ENCODE measurements at places on chromosomes 13 and 19.

DNA sequence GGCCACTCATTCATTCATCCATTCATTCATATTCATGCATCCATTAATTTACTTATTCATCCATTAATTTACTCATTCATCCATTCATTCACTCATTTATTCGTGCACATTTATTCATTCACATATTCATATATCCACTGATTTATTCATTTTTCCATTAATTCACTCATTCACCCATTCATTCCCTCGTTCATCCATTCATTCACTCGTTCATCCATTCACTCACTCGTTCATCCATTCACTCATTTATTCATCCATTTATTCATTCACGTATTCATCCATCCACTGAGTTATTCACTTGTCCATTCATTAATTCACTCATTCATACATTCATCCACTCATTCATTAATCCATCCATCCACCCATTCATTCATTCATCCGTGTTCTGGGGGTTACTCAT lies 35.8 kb upstream of the OLFM2 start:
- no peak for DNase-seq

DNA sequence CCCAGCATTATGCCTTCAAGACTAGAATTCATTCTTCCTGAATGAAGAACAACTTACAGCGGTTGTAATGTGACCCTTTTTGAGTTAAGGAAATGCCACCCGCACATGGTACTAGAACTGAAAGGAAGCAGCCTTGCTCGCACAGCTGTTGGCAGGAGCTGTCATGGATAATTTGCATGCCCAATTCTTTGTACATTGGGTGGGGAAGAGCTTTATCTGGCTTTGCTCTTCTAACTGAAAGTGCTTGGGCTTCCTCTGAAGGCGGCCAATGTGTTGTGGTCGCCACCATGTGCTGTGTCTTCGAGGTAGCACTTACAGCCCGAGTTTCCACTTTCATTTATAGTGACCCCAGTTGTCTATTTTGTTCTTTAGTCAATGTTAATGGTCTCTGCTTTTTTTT lies 3.4 kb downstream of the CCNE1 start:
- no peak for DNase-seq

DNA sequence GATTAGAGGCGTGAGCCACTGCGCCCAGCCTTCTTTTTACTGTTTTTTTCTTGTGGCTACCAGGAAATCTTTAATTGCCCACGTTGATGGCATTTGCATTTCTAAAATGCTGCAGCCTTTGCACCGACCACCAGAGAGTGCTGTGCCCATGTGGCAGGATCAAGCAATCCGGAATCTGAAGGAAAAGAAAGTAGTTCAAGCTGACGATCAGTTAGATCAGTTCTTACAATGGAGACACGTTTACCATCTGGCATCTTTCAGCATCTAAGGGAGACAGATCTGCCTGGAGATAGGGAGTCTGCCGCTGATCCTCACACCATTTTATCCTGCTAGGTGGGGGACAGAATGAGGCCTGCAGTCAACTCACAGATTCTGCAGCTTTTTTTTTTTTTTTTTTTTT lies 19.9 kb downstream of the TINCR start:
- DNase-seq, result peak; percentile 38

- DNase-seq, result no peak
Observed at GRCh38 chr13:110702591-110703526, 3.1 kb downstream of the CARS2 start.

- no peak for DNase-seq
Observed at GRCh38 chr13:112103961-112104880, 37.3 kb downstream of the SOX1 start.

DNA sequence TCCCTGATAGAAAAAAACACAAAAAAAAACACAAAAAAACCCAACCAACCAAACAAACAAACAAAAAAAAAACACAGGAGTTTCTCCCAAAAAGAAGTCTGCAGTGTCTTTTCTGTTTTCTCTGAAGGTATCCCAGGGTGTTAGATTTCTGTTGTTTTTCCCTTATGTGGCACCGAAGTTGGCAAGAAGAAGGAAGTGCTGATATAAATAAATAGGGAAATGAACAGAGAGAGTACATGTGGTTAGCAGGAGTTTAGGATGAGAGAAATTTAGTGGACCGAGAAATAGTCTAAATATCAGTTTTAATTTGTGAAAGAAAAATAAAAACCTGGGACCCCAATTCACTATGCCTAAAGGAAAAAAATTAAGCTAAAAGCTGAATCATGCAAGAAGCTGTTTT lies 287.0 kb upstream of the SGCG start:
- no peak for DNase-seq

DNA sequence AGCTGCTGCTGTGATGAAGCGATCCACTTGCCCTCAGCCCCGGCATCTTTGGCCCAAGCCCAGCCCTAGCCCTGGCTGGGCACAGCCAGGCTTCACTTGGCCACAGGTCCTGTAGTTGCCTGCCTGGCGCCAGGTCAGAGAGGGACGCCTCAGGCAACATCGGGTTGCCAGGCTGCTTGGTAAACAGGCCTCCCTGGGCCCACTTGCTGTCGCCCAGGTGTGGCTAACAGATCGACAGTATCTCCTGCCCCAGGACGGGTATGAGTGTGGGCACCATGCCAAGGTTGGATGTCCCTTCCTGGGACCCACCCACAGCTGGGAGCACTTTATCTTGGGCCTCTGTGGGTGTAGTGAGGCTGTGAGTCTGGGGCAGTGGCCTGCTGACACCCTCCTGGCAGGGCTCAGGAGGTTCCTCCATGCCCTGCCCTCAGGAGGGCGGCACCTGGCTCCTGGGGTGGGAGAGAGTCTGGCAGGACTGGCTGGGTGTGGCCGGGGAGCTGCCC lies 27.8 kb downstream of the CARM1 start:
- DNase-seq, result no peak

DNA sequence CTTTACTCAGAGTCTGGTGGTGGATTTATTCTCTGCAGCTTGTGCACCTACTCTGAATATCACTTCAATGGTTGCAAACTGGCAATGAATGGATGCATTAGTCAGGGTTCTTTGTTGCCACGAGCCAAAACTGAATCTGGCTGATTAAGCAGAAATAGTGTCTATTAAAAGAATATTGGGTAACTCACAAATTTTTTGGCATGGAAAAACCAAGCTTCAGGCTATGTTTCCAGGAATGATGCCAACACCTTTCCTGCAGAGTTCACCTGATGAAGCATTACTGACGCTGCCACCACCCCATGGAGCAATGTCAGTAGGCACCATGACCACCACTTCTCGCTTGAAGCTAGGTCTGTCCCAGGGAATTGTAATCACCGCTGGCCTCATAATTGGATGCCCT lies 597.8 kb upstream of the SLC10A2 start:
- no peak for DNase-seq

DNA sequence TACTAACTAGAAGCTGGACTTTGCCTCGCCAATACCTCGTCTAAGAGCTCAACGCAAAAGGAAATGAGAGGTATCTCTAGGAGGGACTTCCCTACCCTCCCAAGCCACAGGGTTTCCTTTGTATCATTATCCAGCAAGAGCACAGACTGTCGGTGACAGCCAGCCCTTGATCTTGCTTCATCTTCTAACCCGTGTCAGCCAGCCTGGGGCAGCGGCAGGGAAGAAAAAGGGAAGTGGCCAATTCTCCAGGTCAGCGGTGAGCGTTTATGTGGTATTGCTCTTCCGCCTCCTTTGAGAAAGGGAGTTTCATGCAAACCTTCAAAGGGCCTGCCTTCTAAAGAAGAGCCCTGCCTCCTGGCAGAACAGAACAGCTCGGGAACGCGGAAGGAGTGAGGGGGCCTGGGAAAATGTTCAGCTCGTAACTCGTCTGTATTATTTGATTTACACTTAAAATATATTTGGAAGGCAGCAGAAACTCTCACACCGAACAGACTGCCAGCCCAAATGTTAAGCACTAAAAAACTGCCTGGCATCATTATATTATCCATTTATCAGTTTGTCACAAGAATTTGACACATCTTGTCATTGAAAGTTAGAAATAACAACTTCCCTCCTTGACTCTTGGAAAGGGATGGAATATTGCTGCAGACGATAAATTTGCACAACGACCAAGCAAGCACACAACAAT lies 41.8 kb downstream of the EFNB2 start:
- DNase-seq, result no peak

DNA sequence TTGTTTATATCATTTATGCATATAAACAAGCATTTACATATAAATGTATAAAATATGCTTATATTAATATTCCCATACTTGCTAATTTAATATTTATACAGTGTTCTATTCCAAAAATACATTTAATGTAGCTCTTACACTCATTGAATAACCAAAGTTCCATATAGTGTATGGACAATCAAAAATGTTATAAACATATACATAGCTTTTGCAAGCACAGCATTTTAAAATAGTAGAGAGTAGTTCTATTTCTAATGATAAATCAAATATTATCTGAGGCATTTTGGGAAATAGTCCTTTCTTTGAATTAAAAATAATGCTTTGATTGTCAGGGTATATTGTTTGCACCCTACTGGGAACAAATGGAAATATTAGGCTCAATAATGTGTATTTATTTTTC lies 22.5 kb upstream of the COG6 start:
- DNase-seq, result no peak

GRCh38 chr13:79673993-79674377 lies 193.0 kb downstream of the NDFIP2 start:
- no peak for DNase-seq

GRCh38 chr19:57830071-57830602 lies at the start of gene ZNF587B:
ZNF587B (plus strand) TSS chr19:57830299; CDS start chr19:57830529, 230 bp downstream.
- peak; percentile 90 for DNase-seq

- peak; percentile 63 for DNase-seq
Observed at GRCh38 chr13:79647533-79647932, 166.6 kb downstream of the NDFIP2 start.

- DNase-seq, result no peak
Observed at GRCh38 chr13:98606296-98606695, 29.4 kb upstream of the STK24 start.

DNA sequence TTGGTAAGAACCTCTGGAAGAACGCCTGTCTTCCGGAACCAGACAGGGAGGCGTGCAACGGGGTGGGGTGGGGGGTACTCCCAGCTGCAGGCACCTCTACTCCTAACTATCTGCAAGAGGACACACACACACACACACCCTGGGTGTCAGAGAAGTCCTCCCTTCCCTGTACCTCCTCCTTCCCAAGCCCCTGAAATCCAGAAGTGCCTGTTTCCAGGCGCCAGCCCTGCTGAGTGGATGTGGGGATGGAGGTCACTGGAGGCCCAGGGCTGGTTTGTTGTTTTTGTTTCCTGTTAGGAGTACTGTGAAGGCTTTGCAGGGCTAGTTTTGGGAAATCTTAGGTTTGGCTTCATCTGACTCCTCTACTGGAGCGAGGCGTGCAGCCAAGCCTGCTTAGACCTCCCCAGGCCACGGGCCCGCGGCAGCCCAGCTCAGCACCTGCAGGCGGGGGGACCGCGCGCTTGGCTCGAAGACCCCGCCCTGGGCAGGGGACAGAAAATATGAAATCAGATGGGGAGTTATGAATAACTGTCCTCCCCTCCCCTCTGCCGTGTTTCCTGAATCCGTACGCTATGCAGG lies 36.4 kb downstream of the SOX1 start:
- no peak for DNase-seq

DNA sequence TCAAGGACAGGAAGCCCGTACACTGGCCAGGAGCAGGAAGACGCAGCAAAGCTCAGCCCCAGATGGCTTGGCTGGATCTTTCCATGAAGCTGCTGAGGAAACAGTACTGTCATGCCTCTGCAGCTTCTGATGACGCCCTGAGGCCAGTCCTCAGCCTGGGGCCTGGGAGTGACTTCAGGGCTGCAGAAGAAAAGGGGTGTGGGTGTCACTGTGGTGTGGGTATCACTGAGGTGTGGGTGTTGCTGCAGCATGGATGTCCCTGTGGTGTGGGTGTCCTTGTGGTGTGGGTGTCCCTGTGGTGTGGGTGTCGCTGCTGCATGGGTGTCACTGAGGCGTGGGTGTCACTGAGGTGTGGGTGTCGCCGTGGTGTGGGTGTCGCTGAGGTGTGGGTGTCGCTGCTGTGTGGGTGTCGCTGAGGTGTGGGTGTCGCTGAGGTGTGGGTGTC lies 12.0 kb upstream of the GAS6 start:
- DNase-seq, result no peak

- DNase-seq, result no peak
Observed at GRCh38 chr19:11261431-11261970, 823 bp downstream of the DOCK6 start.

GRCh38 chr13:66414066-66414800 lies 815.9 kb downstream of the PCDH9 start:
- no peak for DNase-seq

- no peak for DNase-seq
Observed at GRCh38 chr19:51462276-51462675, 4.0 kb upstream of the SIGLEC8 start.

DNA sequence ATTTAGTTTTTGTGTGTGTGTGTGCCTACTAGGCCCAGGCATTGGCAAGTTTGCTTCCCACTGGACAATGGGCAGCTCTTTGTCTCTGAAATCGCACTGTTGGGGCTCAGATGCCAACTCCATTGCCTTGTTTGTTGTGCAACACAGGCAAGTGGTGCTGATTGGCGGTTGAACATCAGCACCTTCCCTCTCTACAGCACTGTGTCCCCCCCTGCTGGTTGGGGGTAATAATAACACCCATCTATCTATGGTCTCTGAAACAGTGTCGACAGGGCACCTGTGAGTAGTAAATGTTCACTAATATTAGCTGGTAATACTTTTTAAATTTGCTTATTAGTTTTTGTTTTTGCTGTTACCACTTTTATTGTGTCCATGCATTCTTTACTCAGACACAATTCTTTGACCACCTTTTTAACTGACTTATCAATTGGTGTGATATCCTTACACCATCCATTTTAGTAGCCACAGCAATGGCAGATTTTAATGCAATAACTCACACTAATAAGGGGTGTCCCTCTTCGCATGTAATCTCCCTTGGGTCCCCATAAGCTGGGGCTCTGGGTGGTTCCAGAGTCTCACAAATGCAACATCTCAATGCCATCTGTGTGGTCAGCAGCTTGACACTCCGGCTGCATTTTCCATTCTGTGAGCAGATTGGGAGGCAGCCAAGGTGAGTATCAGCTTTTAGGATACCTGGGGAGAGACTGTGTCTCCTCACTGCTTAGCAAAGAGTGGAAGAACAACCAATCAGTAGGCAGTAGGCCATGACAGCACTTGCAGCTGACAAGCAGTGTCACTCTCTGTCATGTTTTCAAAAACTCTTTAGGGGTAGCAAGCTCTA lies 47.7 kb upstream of the UQCRFS1 start:
- peak; percentile 56 for DNase-seq

- DNase-seq, result no peak
Observed at GRCh38 chr19:6076675-6077463, 33.4 kb downstream of the RFX2 start.
